HEK293T (cell line): ENCODE measurements at places on chromosomes 4 and X.
A peak's percentile ranks its signal among the peaks of the same experiment; 100 is the strongest.

DNA sequence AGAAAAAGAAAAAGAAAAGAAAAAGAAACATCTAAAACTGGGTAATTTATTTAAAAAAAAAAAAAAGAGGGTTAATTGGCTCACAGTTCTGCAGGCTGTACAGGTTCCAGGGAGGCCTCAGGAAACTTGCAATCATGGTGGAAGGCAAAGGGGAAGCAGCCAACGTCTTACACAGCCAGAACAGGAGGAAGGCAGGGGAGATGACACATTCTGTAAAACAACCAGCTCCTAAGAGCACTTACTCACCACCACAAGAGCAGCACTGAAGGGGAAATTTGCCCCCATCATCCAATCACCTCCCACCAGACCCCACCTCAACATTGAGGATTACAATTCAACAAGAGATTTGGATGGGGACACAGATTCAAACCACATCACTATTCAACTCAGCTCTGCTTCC is 36.8 kb upstream of the TMEM184C start:
- DNase-seq = no peak

DNA sequence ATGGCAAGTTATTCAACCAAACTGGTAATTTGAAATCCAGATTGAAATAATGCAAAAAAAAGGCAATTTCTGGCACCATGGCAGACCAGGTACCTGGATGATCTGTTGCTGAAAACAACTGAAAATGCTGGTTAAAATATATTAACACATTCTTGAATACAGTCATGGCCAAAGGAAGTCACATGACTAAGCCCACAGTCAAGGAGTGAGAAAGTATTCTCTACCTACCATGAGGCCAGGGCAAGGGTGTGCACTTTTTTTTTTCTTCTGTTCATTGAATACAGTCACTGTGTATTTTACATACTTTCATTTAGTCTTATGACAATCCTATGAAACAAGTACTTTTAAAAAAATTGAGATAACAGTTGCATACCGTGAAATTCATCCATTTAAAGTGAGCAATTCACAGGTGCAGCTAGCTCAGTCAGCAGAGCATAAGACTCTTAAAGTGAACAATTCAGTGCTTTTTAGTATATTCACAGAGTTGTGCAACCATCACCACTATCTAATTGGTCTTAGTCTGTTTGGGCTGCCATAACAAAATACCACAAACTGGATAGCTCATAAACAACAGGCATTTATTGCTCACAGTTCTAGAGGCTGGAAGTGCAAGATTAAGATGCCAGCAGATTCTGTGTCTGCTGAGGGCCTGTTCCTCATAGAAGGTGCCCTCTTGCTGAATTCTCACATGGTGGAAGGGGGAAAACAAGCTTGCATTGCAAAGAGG is 4.8 kb upstream of the MPP1 start:
- DNase-seq = no peak

- no peak for DNase-seq
Measured at GRCh38 chrX:39893417-39894338, 204.1 kb downstream of the BCOR start.

- DNase-seq = no peak
Measured at GRCh38 chrX:11553594-11553993, 112.1 kb downstream of the ARHGAP6 start.

GRCh38 chr4:21819086-21819485 is 129.5 kb downstream of the KCNIP4 start:
- DNase-seq = no peak

- no peak for DNase-seq
Measured at GRCh38 chrX:29561417-29561816, 653.9 kb upstream of the MAGEB2 start.

DNA sequence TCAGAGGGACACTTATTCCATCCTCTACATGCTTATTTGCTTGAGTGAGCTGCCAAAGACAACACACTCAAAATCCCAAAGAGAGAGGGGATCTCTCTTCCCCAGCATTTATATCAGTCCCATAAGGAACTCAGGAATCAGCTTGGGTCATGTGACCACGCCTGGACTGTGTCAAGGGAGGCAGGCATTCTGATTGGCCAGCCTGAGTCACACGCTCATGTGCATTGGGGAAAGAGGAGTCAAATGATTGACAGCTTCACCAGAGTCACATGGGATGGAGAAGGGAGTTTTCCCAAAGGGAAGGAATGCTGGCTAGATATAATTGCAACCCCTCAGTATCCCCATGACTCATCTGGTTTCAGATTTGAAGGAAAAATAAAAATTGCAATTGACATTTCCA is 49.0 kb downstream of the RWDD4 start:
- no peak for DNase-seq

DNA sequence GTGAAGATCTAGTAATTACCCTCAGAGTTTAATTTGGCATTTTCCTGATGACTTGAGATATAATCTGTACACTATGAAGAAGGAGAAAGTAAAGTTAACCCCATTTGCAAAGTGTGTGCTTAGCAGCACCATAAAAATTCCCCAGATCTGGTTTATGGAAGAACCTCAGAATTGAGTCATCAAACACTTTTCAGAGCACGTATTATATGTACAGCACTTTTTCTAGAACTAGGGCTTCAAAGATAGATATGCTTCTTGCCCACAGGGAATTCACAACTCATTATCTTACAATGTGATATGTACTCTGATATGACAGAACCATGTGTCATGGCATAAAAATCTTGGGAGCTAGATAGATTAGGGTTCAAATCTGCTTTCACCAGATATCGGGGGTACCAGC is 150.9 kb downstream of the SLC10A7 start:
- no peak for DNase-seq

DNA sequence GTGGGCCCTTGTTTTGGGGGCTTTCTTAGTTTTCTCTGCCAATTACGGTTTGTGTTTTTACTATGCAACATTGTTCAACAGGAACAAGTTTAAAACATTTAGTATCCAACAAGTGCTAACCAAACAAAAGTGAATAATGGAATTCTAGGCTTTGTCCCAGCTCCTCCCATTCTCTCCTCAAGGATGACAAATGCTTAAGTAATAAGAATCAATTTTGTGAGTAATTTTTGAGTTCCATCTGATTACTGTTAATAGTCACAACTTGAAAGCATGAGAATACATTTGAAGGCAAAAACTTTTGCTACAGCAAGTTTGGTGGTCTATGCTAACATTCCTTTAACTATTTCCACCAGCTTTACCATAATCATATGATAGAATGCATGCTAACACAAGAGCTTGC is 78.1 kb upstream of the HPGD start:
- no peak for DNase-seq

- no peak for DNase-seq
Measured at GRCh38 chr4:82352825-82353366, 20.9 kb downstream of the HNRNPD start.

DNA sequence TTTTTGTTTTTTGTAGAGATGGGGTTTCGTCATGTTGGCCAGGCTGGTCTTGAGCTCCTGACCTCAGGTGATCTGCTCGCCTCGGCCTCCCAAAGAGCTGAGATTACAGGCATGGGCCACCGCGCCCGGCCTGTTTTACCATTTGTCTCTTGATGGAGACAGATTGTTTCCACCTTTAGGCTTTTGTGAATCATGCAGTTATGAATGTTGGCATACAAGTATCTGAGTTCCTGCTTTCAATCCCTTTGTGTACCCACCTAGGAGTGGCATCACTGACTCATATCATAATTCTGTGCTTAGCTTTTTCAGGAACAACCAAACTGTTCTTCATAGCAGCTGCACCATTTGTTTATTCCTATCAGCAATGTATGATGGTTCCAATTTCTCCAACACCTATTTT is 20.2 kb upstream of the MGST2 start:
- no peak for DNase-seq

GRCh38 chrX:136198010-136198409 is 50.7 kb downstream of the FHL1 start:
- DNase-seq = no peak

- DNase-seq = no peak
Measured at GRCh38 chr4:81605271-81605670, 133.6 kb upstream of the RASGEF1B start.

DNA sequence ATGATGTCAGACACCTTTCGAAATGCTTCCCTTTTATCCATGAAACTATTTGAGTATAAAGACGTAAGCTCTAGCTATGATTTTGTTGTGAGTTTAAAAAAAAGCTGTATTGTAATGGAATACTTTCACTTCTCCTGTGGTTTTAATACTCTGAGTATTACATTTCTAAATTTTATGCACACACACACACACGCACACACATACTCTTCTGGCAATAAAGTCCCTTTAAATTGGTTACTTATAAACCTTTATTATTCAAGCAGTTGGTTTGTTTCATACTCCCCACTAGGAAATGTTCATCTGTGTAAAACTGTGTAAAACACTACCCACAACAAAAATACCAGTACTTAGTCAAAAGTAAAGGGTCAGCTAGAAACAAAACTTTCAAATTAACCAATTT is 18.2 kb downstream of the VAMP7 start:
- no peak for DNase-seq

DNA sequence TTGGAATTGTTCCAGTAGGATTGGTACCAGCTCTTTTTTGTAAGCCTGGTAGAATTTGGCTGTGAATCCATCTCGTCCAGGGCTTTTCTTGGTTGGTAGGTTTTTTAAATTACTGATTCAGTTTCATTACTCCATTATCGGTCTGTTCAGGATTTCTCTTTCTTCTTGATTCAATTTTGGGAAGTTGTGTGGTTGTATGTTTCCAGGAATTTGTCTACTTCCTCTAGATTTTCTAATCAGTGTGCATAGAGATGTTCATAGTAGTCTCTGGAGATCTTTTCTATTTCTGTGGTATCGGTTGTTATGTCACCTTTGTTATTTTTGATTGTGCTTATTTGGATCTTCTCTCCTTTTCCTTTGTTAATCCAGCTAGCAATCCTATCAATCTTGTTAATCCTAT is 248.7 kb downstream of the ARHGAP10 start:
- DNase-seq = no peak

- no peak for DNase-seq
Measured at GRCh38 chr4:122633211-122633610, 12.3 kb upstream of the IL21 start.

- DNase-seq = peak; percentile 8
Measured at GRCh38 chrX:31268359-31268758, 196.5 kb upstream of the FTHL17 start.

GRCh38 chr4:37780444-37781130 is 45.9 kb upstream of the PGM2 start:
- no peak for DNase-seq

GRCh38 chr4:37599092-37599790 is 86.9 kb downstream of the RELL1 start:
- DNase-seq = no peak

DNA sequence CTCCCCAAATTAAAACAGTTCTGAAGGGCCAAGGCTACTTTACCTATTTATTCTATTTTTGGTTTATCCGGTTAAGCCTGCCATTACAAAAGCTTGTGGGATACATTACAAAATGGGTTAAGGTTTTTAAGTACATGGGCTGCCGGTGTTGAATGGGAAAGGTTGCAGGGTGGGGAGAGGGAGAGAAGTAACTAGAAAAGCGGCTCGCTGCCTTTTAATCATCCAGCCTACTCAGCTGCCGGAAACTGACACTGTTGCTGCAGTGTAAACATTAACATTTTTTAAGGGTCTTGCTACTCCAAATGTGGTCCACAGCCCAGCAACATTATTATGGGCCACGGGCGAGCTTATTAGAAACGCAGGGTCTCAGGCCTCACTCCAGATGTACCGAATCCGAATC is 1.5 kb upstream of the IL1RAPL1 start:
- no peak for DNase-seq

GRCh38 chrX:121349263-121349662 is 301.9 kb downstream of the GLUD2 start:
- no peak for DNase-seq
